ENCODE measurements at places on chromosomes 5 and 9.

DNA sequence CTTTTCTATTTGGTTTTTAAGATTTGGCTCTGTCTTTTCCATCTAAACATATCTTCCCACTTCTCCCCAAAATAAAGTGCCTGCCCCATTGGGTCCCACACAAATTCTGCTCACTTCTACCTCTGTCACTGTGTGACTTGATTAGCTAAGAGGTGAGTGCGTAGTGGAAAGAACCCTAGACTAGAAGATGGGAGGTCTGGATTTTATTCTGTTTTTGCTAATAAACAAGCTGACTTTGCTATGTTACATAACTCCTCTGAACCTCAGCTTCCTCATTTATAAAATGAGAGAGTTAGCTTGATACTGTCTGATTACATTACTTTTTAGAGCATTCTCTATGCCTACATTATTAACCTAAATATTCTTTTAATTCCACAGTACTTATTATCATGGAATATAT lies 51.3 kb upstream of the PTGER4 start:
- no peak for DNase-seq

DNA sequence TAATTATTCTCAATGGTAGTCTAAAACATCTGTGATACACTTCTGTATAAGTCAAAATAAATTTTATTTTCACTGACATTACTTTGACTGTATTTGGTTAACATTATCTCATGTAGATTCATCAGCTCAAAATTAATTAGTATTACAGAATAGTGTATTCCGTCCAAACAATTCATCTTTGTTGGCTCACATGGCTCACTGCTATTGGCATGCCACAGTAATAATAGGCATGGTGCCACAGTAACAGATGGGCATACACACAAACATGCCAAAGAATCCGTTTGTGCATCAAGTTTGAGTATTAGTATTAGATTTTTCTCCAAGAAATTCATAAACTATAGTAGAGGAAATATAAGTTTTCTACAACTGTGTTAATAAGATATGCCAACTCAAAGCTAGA lies 14.2 kb downstream of the AP3B1 start:
- DNase-seq, result no peak

GRCh38 chr9:70856411-70856810 lies 265.0 kb downstream of the TRPM3 start:
- DNase-seq, result no peak

- no peak for DNase-seq
Observed at GRCh38 chr9:83154821-83155220, 91.9 kb upstream of the RASEF start.
